Tongue (tissue), 3 donors: ENCODE measurements at places on chromosomes 7 and 10. TPM values are rescaled to one million over a fixed set of nuclear protein-coding genes. Genes with fewer than 3 reads are reported as not detected.

Gene IL15RA
- 3.0 TPM for total RNA-seq

Gene ACTL6B
- total RNA-seq, result not detected

DNA sequence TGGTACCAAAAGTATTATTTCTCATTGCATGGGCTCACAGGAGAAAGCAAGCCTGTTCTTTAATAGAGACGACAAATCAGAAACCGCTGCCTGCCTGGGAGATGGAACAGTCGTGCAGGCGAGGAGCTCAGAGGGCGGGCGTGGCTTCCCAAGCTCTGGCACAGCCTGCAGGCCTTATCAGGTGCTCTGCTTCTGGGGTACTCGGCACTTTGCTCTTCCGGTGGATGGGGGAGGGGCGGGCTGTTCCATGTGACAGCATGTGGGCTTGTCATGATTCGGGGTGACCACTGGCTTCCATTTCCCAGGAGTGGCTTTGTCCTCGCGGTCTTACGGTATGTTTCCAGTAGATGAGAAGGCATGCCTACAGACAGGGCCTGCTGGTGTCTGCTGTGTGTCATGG, 228.6 kb downstream of the MGMT start:
- DNase-seq, result no peak

- DNase-seq, result no peak
These were observed 76.2 kb downstream of the SLIT1 start for GRCh38 chr10:97109547-97109946.

DNA sequence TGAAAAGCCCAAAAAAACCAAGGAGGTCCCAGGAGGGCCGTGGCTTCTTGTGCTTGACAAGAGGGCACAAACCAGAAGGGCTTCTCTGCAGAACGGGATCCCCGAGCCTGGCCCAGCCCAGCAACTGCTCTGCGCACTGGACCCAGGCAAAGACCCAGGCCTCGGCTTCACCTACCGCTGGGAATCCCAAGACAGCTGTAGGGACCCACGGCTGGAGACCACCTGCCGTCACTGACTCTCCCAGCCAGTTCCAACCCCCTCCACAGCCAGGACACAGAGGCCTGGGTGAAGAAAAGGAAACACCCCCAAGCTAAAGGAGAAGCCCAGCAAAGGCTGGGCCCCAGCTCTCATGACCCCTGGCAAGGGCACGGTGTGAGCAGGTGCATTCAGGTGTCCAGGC, 24.3 kb downstream of the PDGFA start:
- no peak for DNase-seq
